ENCODE measurements at places on chromosomes 2 and 18.
A peak's percentile ranks its signal among the peaks of the same experiment; 100 is the strongest.

GRCh38 chr18:58284699-58285448 is 240.8 kb downstream of the NEDD4L start:
- DNase-seq, result no peak

DNA sequence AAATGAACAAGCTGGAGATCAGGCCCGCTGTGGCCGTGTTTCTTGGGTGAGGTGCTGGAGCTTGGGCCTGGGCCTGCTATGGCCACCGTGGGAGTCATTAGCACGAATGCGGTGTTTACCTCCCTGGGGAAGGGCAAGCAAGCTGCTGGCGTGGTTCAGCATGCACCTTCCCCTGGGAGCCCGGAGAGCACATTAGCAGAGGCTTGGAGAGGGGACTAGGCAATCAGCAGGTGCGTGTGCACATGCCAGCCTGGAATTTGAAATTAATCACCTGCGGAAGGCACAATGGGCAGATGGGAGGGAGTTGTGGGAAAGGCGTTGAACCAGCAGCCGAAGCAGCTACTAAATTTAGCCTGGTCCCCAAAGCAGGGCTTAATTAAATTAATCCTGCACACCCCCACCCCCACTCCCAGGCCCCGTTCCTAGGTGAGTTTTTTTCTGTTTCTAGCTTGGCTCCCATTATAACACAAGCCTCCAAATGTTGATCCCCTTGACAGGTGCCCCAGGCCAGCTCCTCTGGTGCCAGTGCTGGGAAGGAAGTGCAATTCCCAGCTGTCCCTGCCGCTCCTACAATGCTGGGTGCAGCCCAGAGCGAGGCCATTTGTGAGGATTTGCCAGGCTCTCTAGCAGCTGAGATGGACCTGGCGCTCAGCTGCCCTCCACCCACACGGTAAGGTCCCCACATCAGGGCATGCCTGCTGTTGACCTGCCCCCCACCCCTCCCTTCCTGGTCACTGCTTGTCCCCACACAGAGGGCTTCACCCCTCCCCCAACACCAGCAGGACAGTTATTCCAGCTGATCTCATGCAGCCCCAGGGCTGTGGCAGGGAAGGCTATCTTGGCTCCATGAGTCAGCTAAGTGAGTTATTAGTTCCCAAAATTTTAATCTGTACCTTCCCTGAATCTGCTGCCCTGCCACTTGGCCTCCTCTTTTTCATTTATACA is 115.0 kb downstream of the ZBTB7C start:
- DNase-seq, result no peak

- DNase-seq, result no peak
Observed at GRCh38 chr2:20722592-20723240, 55.8 kb downstream of the GDF7 start.

- DNase-seq, result peak; percentile 84
Observed at GRCh38 chr2:218272531-218273212, 2.4 kb downstream of the PNKD start.

DNA sequence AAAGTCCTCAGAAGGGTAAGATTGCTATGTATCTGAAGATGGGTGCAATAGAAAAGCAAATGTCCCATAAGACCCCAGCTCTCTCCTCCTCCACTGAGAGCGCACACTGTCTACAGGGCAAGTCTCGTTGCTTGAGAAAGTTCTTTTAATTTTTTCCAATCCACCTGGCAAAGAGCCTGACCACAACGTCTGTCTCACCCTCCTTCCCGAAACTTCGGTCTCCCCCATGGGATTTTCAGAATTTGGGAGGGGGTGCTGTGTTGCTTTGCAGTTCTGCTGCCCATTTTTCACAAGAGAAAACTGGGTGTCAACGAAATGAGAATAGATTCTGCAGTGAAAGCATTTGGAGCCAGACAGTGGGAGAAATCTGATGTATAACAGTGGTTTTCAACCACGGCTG is 40.4 kb downstream of the SERTAD2 start:
- no peak for DNase-seq

DNA sequence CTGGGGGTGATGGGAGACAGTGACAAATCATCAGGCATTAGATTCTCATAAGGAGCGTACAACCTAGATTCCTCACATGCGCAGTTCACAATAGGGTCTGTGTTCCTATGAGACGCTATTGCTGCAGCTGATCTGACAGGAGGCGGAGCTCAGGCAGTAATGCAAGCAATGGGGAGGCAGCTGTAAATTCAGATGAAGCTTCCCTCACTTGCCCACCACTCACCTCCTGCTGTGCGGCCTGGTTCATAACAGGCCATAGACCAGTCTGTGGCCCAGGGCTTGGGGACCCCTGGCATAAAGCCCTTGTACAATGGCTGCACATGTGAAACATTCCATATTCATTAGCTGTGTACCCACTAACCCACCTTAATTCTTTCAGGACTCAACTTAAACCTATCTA is 18.0 kb downstream of the NMUR1 start:
- DNase-seq, result no peak

- DNase-seq, result no peak
Observed at GRCh38 chr2:61885896-61886603, 2.4 kb downstream of the CCT4 start.

- DNase-seq, result no peak
Observed at GRCh38 chr2:99593692-99594427, 104.0 kb upstream of the REV1 start.

- DNase-seq, result no peak
Observed at GRCh38 chr2:144519597-144519933, 354 bp downstream of the ZEB2 start.

- DNase-seq, result no peak
Observed at GRCh38 chr2:15178946-15179345, 382.2 kb downstream of the NBAS start.

DNA sequence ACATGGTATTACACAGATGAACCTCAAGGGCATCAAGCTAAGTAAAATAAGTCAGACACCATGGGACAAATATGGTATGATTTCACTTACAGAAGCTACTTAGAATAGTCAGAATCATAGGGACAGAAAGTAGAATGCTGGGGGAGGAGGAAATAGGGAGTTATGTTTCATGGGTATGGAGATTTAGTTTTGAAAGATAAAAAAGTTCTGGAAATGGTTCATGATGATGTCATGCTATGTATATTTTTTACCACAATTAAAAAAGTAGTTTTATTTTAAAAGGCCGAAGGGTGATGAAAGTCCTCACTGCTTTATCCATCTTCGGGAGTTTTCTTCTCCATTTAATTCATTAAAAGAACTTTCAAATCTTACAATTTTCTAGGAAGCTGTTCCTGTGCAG is 181.9 kb downstream of the CALCRL start:
- no peak for DNase-seq

DNA sequence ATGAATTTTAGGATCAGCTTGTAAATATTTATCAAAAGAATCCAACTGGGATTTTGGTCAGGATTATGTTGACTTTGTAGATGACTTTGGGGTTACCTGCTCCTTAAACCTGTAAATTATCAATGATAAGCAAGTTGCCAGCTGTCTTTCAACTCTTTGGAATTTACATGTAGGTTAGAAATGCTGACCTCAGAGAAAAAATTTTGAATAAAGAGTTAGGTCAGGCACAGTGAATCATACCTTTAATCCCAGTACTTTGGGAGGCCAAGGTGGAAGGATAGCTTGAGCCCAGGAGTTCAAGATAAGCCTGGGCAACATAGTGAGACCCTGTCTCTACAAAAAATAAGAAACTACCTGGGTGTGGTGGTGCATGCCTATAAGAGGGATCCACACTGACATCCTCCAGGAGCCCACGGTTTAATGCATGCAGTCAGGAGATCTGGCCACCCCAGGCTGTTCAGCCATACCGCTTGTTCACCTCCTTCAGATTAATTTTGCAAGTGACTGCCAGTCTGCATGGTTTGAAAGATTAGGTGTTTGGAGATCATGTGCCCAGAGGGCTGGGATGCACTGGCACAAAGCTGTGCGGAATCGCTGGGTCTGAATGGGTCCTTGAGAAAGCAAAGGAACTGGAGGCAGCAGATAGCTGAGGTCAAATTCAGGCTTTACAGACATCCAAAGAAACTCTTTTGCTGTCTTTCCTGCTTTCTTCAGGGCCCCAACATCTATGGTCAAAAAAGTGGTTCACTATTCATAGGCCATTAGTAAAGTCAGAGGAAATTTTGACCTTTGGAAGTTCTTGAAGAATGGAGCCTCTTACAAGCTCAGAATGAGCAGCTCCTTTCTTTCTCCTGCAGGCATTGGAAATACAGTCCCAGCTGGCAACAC is 83.4 kb upstream of the TXNDC2 start:
- DNase-seq, result no peak

DNA sequence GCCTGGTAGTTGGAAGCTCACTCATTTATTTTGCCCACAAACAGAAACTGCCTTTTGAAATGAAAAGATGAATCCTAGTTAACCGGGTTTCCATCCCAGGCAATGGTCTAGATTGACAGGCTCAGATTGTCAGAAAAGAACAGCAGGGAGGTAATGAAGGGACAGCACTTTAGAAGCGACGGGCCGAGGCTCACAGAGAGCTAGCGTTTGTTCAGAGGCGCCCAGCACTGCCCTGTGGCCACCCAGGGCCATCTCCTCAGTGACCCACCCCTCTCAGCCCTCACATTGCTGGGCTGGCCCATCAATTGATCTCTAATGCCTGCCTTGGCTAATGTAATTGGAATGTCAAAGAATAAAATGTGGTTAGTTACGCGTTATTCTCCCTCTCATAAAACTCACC is 304.8 kb downstream of the CDCA7 start:
- no peak for DNase-seq

DNA sequence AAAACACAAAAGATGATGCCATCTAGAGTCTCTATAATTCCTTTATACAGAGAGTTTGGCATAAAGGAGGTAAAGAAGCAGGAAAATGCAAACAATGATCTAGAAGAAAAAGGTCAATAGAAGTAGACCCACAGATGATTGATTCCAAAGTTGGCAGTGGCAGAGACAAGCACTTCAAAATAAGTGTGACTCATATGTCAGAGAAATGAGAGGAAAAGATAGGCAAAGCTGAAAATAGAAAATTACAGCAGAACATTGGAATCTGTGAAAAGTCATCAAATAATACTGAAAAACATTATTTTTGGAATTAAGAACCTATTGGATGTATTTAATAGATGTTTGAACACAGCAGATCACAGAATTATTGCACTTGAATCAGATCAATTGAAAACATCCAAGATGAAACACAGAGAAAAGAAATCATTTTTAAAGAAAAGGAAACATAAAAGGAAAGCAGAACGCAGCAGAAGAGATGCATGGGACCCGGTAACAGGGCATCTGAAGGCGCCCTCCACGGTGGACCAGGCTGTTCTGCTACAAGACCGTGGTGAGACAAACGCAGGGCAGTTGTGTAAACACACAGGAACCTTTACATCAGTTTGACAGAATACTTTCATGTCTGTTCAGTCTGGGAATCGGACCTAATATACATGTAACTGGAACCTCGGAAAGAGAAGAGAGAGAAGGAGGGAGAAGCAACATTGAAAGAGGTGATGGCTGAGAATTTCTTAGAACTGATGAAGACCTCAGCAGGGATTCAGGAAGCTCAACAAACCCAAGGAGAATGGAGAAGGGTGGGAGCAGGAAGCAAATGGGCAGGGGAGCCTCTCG is 74.6 kb upstream of the GPC1 start:
- no peak for DNase-seq

GRCh38 chr2:99771681-99772333 is 282.0 kb upstream of the REV1 start:
- no peak for DNase-seq

GRCh38 chr2:3343012-3343411 is 34.6 kb downstream of the EIPR1 start:
- DNase-seq, result no peak

GRCh38 chr18:70382017-70382416 is 93.2 kb downstream of the SOCS6 start:
- DNase-seq, result no peak

DNA sequence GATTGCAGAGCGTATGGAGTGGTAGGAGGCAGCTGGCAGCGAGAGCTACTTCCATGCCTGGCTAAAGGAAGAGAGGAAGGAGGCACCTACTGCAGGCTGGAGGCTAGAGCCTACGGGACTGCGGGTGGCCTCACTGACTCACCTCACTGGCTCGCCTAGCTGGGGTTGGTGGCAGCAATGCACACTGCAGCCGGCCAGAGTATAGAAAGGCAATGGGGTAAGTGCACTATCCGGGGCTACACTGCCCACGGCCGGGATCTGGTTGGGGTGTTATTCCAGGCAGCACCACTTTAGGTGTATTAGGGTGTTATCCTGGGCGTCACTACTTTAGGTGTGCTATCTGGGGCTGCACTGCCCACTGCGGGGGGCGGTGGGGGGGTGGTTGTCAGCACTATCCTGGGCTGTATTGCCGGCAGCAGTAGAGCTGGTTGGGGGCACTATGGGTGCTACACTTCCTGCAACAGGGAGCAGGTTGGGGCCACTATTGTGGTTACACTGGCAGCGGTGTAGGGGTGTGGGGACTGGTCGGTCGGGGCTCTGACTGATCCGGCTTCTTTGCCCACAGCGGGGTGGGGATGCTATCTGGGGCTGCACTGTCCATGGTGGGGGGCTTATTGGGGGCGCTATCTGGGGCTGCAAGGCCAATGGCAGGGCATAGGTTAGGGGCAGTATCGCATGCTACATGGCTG is 33.3 kb upstream of the ANKRD62 start:
- DNase-seq, result no peak

GRCh38 chr18:24631243-24632025 is 171.0 kb downstream of the HRH4 start:
- no peak for DNase-seq

DNA sequence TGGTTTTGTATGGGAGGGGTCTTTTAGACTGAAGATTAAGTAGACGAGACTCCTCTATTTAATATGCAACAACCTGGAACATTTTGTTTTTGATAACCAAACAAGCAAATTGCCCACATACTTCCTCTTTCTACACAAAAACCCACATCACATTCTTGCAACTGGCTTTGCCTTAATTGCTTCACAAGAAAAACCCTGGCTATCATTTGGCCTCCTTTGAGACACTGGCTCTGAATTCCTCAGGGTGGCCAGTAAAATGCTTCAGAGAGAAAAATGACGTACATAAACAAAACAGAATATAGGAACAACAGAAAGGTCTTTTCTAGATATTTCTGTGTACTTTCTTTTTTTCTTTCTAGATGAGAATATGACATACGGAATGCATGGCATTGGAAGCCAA is 103.0 kb downstream of the TRIB2 start:
- no peak for DNase-seq

DNA sequence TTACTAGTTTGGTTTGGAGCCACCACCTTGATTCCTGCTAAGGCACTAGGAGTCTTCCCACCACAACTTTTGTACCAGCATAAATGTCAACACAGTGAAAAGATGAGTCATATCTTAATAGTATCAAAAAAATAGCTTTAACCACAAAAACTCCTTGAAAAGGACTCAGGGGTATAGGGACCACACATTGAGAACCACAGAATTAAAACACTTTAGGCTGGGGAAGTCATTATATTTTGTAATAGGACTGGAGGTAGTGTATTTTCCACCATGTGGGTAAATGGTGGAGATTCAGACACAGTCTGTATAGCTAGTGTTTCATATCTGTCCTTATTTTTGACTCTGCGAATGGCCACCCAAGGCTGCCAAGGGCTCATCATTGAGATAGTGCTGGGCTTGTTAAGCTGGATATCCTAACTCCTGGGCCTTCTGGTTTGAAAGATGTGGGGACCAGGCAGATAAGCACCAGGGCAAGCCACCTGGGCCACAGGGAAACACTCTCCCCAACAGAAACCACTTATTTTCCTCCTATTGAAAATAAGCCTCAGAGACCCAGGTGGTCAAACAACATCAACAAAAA is 19.1 kb upstream of the FHL2 start:
- no peak for DNase-seq

- DNase-seq, result no peak
Observed at GRCh38 chr2:150107816-150108215, 379.7 kb downstream of the RND3 start.

- DNase-seq, result peak; percentile 63
Observed at GRCh38 chr2:30208453-30208852, 22.9 kb upstream of the LBH start.

- peak; percentile 53 for DNase-seq
Observed at GRCh38 chr2:10356439-10356811, 53.7 kb downstream of the HPCAL1 start.
